ENCODE measurements at places on chromosomes 12 and 14. TPM values are rescaled to one million over a fixed set of nuclear protein-coding genes. Genes with fewer than 3 reads are reported as not detected.

GRCh38 chr14:65517635-65518542 lies 105.4 kb downstream of the FUT8 start:
- no peak for DNase-seq
- no peaks in the 10 kb centered on the region for H3K27me3 ChIP-seq
- peak overlapping the region; percentile 53 for H3K27ac ChIP-seq
- H3K36me3 ChIP-seq = peaks cover 25% of the 10 kb centered on the region

GRCh38 chr12:18718462-18718861 lies 19.4 kb downstream of the PLCZ1 start:
- H3K4me3 ChIP-seq = no peak overlapping the region

DNA sequence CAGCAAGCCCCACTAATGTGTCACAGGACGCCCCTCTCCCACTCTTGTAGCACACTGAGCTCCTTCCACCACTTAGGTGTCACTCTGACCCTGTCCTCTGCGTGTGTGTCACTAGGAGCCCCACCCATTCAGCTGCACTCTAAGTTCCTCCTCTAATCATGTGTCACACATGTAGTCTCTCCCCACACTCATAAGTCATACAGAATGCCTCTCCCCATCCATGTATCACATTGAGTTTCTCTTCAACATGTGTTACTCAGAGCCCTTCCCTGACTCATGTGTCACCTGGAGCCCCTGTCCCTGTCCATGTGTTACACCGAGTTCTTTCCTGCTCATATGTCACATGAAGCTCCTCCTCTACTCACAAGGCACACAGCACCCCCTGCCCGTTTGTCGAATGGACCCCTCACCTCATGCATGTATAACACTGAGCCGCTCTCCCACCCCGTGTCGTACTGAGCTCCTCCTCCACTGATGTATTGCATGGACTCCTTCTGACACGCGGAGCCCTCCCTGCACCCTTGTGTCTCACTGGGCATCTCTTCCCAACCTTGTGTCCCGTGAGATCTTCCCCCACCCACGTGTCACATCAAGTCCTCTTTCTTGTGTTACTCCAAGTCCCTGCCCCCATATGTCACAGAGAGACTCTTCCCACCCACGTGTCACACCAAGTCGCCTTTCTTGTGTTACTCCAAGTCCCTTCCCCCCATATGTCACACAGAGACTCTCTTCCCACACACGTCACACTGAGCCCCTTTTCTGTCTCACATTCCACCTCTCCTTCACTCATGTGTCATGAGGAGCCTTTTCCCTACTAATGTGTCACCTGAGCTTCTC lies 31.0 kb downstream of the RTL1 start:
- no peak overlapping the region for H3K4me3 ChIP-seq
- H3K27me3 ChIP-seq = no peaks in the 10 kb centered on the region
- H3K27ac ChIP-seq = no peak overlapping the region
- no peak for DNase-seq
- no peaks in the 10 kb centered on the region for H3K36me3 ChIP-seq

GRCh38 chr14:98886982-98887381 lies 385.0 kb downstream of the BCL11B start:
- no peak overlapping the region for H3K27ac ChIP-seq
- no peaks in the 10 kb centered on the region for H3K27me3 ChIP-seq
- H3K36me3 ChIP-seq = no peaks in the 10 kb centered on the region

DNA sequence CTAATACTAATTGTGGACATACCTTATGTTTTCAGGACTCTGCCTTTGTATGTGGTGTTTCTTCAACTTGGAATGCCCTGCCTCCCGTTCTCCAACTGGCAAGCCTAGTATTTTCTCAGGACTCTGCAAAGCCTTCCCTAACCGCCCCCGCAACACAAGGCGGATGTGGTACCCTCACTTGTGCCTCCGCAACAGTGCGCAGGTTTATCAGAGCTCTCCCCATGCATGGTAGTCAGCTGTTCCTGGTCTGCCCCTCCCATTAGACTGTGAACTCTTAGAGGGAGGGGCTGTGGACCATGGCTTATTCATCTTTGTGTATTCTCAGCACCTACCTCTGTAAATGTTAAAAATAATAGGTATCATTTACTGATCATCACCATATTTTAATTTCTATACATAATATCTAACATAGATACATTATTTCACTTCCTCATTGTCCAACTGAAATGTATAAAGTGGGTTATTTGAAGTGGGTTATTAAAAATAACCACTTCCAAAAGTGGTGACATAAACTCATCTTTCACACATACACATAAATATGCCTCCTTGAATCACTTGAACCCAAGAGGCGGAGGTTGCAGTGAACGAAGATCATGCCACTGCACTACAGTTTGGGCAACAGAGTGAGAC lies 9.0 kb downstream of the LPAR5 start:
- H3K4me1 ChIP-seq = peaks cover 38% of the 10 kb centered on the region
- H3K27me3 ChIP-seq = no peaks in the 10 kb centered on the region
- peaks cover 20% of the 10 kb centered on the region for H3K36me3 ChIP-seq
- no peak for DNase-seq
- peak overlapping the region; percentile 84 for H3K27ac ChIP-seq

DNA sequence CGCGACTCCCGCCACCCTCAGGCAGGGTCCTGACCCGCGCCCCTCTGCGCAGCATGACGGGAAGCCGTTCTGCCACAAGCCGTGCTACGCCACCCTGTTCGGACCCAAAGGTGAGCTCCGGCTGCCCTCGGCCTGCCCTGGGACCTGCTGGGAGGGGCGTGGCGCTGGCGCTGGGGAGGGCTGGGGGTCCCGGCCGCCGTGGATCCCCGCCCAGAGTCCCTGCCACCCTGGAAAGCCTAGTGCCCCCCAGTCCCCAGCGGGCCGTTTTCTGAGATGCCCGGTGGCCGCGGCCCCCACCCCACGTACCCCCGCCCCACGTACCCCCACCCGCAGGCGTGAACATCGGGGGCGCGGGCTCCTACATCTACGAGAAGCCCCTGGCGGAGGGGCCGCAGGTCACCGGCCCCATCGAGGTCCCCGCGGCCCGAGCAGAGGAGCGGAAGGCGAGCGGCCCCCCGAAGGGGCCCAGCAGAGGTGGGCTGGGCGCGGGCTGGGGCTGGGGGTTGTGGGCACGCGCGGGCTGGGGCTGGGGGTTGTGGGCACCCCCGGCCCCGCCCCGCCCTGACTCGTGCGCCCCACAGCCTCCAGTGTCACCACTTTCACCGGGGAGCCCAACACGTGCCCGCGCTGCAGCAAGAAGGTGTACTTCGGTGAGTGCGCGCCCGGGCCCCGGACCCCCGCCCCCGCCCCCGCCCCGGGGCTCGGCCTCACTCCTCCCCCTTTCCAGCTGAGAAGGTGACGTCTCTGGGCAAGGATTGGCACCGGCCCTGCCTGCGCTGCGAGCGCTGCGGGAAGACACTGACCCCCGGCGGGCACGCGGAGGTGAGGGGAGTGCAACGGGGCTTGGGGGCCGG lies 4.0 kb downstream of the CRIP2 start:
- H3K36me3 ChIP-seq = no peaks in the 10 kb centered on the region
- H3K27me3 ChIP-seq = no peaks in the 10 kb centered on the region
- no peak overlapping the region for H3K4me3 ChIP-seq

REP15 gene
- not detected for polyA plus RNA-seq

NELL2 gene
- 320 TPM for polyA plus RNA-seq
